ENCODE measurements at places on chromosomes 5 and 9. TPM values are rescaled to one million over a fixed set of nuclear protein-coding genes. Genes with fewer than 3 reads are reported as not detected.

Gene SH3TC2
- total RNA-seq = not detected

Gene FYB1
- total RNA-seq = 335 TPM

Gene TMEM252
- not detected for total RNA-seq

Gene ARHGEF37
- total RNA-seq = 0.28 TPM
